CD8-positive, alpha-beta memory T cell (primary cell): ENCODE measurements at places on chromosomes 1 and 21. TPM values are rescaled to one million over a fixed set of nuclear protein-coding genes. Genes with fewer than 3 reads are reported as not detected.

Gene DNAJC16
- 19.4 TPM for total RNA-seq

Gene ESPN
- 0.28 TPM for total RNA-seq

Gene IGSF9
- total RNA-seq: 0.11 TPM

Gene AGMAT
- total RNA-seq: 18.5 TPM

Gene CHIA
- total RNA-seq: not detected

Gene C1QB
- total RNA-seq: 0.20 TPM

Gene HHIPL2
- total RNA-seq: 0.29 TPM

Gene WDR4
- 53.7 TPM for total RNA-seq

Gene GJC2
- total RNA-seq: 0.57 TPM

Gene LAMB3
- 0.92 TPM for total RNA-seq

Gene ALG14
- total RNA-seq: 4.6 TPM

Gene IQGAP3
- 4.4 TPM for total RNA-seq
